Activated CD4-positive, alpha-beta T cell treated with anti-CD3 and anti-CD28 coated beads for 24 hours (primary cell): ENCODE measurements at places on chromosomes 13 and 19.

DNA sequence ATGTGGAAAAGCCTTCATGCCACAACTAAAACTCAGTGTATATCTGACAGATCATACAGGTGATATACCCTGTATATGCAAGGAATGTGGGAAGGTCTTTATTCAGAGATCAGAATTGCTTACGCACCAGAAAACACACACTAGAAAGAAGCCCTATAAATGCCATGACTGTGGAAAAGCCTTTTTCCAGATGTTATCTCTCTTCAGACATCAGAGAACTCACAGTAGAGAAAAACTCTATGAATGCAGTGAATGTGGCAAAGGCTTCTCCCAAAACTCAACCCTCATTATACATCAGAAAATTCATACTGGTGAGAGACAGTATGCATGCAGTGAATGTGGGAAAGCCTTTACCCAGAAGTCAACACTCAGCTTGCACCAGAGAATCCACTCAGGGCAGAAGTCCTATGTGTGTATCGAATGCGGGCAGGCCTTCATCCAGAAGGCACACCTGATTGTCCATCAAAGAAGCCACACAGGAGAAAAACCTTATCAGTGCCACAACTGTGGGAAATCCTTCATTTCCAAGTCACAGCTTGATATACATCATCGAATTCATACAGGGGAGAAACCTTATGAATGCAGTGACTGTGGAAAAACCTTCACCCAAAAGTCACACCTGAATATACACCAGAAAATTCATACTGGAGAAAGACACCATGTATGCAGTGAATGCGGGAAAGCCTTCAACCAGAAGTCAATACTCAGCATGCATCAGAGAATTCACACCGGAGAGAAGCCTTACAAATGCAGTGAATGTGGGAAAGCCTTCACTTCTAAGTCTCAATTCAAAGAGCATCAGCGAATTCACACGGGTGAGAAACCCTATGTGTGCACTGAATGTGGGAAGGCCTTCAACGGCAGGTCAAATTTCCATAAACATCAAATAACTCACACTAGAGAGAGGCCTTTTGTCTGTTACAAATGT is 16.4 kb downstream of the ZNF175 start:
- DNase-seq: no peak

GRCh38 chr13:26051657-26052311 is at the start of gene SHISA2:
SHISA2 (minus strand) TSS chr13:26052016; CDS start chr13:26050975, 1,041 bp downstream.
- no peak for DNase-seq

GRCh38 chr13:84362777-84363176 is 480.5 kb upstream of the SLITRK1 start:
- no peak for DNase-seq

DNA sequence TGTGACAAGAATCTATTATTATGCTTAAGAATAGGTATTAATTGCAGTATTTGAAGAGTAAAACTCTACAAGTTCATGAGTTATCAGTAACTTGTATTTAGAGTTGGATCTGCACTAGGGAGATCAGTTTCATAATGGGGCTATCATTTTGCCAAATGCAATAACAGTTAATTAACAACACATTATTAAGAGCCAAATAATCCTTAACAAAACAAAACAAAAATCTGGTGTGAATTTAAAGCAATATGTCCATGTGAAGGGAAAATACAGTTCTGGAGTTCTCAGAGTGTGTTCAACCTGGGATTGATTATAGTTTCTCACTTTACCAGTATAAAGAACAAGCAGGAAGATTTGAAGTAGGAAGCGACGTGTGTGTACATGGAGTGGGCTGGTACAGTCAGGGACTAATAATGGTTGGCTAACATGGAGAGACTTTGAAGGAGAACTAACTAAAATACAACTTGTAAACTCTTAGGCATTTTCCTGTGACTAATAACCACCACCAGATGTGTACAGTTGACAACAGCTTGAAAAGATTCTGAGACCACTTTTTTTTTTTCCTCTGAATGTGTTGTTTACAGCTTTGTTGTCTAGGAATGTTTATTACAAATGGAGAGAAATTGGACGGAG is 58.5 kb downstream of the POSTN start:
- DNase-seq: no peak

DNA sequence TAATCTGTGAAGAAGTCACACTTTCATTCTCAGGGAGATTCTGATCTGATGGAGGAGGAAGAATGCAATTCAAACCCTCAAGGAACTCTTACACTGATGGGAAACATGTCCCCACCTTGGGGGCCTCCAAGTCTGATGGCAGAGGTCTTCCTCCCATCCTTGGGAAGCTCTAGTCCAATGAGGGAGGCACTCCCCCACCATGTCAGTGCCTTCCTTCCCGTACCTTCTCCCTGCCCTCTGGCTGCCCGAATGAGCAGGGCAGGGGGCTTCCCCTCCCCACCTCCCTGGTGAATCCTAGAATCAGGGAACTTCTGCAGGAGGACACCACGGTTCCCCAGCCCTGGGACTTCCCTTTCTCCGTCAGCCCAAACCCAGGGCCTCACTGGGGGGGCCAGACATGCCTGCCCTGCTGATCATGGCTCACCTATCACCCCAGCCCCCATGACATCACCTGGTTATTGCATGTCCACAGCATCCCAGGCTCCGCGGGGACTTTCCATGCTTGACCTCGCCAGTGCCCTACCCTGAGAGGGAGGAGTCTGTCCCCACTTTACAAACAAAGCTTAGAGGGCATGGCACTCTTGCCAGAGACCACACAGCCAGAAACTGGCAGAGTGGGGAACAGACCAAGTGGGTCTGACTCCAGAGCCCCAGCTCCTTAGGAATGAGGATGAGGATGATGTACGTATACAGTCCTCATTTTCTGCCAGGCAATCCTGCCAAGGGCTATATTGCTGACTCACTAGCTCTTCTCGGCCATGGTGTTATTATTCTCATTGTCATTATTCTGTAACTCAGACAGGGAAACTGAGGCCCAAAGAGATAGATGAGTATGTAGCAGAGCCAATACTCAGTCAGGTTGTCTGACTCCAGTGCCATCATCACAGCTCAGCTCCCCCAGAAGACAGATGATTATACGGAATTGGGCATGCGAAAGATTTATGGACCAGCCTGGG is 9.6 kb upstream of the BCL3 start:
- DNase-seq: no peak

DNA sequence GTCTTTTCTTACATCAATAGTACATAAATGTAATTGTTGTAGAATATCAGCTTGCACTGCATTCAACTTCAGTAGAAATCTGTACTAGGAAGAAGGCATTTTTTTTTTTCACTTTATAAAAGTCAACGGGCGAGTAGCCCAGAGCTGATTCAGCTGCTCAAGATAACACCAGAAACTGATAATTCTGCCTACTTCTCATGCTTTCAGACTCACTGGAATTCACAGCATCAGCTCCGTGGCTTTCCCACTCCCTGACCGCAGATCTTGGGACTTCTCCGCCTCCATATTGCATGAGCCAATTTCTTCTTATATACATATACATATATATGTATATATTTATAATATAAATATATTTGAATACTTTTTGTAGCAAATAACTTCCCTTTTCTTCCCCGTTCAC is 263.1 kb upstream of the RXFP2 start:
- DNase-seq: no peak

DNA sequence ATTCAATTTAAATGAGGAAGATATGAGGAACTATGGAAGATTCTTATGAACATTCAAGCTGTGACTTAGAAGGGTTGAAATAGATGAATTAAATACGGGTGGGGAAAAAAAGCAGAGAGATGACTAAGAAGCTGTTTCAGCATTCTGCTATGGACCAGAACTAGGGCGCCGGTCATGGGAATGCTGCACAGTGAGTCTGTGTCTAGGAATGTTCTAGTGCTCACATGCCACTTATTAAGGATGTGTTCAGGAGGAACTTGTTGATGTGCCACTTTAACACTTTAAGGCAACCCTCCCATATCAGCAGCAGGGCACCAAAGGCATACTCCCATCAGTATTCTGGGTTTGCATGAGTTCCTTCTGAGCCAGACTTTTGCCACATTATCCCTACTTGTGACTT is 152.1 kb downstream of the POSTN start:
- no peak for DNase-seq

DNA sequence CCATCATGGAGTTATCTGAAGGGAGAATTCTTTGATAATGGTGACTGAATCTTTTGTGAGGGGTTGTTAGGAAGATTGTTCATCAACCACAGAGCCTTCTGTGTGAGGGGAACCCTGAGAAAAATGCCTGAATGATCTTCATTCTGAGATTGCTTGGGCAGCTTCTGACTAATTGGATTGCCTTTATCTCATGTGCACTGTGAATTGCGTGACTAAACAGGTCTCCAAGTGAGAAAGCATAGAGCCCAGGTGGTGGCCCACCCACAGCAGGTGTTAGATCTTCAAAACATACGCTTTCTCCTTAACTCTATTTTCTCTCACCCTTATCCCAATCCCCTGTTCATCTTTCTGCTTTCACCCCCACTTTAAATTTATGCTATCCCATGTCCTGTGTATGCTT is 58.3 kb downstream of the DOCK9 start:
- no peak for DNase-seq

DNA sequence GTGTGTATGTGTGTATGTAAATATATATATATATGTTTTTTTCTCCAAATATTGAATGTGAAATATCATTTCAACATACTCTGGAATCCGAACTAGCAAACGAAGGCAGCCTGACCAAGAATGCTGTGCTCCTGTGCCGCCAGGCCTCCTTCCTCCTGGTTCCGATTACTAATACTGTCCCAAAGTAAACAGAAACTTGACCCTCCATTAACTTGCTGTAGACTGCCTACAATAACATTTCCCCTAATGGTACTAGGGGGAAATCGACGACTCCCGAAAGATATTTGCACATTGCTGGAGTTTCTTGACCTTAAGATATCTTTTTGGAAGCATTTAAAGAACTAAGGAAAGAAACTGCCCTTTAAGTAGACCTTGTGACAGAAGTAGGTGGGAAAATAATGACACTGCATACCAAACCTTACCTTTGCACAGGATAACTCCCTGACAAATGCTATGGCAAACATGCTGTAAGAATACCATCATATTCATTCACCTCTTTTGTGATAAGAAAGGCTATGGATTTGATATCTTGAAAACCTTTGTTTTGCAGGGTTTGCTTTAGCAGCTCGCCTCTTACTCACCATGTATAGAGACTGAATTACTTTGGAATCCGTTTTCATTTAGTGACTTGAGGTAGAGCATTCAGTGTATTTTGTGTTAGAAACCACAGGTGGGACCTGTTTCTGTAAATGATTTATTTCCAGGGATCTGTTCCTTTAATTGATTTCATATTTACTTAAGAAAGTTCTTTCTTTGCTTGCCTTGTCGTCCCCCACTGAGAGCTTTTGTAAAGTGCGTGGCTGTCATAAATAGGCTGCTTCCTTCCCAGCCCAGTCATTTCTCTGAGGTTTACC is 80.1 kb downstream of the KLF5 start:
- DNase-seq: no peak

- no peak for DNase-seq
Measured at GRCh38 chr13:112341446-112341845, 34.7 kb upstream of the SPACA7 start.

GRCh38 chr13:113989585-113990300 is 15.9 kb upstream of the C13orf46 start:
- no peak for DNase-seq

GRCh38 chr19:47183601-47184000 is 47.4 kb downstream of the BBC3 start:
- no peak for DNase-seq

DNA sequence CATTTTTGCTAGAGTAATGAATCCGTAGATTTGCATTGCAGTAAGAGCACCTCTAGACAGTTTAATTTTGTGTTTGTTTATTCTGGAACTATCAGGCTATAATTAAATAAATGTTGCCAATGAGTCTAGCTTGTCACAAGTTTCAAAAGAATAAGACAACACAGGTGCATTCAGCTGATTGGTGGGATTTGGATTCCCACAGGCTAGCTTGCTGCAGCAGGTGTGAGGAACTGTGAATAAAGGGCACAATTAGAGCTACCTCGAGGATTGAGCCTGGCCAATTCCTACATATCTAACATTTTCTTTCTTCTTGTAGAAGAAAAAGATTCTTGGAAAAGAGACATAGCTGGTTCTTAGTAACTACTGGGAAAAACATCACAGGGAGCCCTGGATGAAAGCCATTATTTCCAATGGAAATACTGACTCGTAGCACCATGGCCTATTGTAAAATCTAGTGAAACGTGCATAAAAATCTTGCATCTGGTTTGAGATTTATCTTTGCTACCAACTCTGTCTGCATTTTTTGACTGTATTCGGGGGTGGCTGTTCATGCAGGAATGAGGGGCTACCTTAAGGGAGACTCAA is 360.9 kb downstream of the FGF9 start:
- DNase-seq: no peak

DNA sequence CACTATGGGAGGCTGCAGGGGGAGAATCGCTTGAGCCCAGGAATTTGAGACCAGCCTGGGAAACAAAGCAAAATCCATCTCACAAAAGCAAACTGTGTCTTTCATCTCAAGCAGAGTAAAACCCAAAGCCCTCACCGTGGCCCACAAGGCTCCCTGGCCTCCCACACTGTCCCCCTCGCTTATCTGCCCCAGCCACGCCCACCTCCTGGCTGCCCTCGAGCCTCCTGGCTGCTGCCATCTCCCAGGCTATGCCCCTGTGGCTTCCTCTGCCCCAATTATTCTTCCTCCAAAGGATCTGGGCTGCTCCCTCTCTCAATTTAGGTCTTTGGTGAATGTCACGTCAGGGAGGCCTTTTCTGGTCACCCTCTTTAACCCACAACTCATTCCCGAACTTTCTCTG is 3.6 kb downstream of the RABAC1 start:
- no peak for DNase-seq

GRCh38 chr13:95477187-95477586 is 75.3 kb upstream of the CLDN10 start:
- no peak for DNase-seq

DNA sequence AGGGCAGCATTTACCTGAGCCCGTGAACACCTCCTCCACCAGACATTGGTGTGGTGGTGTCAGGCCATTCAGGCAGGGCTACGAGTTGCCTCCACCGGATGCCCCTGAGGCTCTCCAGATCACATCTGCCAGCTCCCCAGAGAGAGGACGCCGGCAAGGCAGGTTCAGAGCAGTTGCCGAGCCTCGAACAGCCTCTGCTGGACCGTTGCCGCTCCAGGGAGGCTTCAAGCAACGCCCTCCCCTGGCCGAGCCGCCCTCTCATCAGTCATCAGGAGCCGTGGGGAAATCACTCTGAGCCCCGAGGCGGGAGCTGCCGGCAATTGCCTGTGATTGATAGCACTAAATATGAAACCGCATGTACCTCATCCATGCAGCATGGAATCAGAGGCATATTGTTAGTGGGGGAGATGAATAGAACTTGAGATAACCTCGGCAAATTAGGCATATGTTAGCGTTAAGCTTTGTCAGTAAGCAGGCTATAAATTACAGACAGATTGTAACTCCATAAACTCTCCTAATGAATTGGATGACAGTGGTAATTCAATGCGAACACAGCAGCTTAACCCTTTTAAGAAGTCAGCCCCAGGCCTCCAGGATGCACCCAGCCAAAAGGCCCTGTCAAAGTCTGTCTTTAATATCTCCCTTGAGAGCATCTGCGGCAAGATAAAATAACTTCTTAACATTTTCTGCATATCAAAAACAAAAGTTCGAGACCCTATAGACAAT is 29.8 kb upstream of the SPACA7 start:
- no peak for DNase-seq
